ENCODE measurements at places on chromosomes 4 and X.

GRCh38 chrX:140440876-140441275 lies 64.0 kb downstream of the SOX3 start:
- no peak for DNase-seq

DNA sequence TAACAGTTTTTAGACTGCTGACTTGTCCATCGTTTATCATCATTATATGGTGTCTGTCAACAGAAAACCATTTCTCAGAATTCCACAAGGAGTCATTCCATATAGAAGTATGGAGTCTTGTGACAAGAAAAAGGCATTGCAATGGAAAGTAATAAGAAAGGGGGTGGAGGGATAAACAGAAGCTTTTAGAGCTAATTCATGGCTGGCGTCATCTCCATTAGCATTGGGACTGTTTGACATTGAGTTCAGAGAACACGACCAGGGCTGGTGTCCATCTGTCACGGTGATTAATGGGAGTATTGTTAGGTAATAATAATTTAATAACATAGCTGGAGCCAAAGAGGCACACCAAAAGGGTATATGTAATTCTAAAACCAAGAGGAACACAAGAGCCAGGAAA lies 101.9 kb upstream of the SFRP2 start:
- DNase-seq, result no peak

DNA sequence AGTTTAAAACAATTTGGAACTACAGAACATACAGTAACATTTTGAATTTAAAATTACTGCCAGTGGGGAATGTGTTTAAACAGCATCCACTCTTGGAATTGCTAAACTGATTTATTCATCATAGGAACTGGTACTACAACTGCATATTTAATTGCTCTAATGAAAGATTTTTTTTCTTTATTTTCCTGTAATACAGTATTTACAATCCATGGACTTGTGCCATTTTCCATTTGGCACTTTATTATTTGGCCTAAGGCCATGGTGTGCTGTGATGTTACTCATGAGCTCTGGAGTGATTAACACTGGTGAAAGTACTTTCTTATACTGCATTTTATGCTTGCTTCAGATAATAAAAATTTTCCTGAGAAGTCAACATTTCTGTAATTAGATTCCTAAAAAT lies 69.7 kb upstream of the NUDT6 start:
- no peak for DNase-seq

GRCh38 chr4:186200516-186200915 lies 9.1 kb downstream of the CYP4V2 start:
- no peak for DNase-seq

- DNase-seq, result no peak
Measured at GRCh38 chrX:37361596-37361995, 12.4 kb downstream of the PRRG1 start.

- no peak for DNase-seq
Measured at GRCh38 chr4:37978248-37978924, 18.2 kb downstream of the PTTG2 start.

- DNase-seq, result no peak
Measured at GRCh38 chrX:24920769-24921168, 95.0 kb downstream of the ARX start.

- DNase-seq, result no peak
Measured at GRCh38 chr4:184688447-184688846, 38.9 kb downstream of the PRIMPOL start.

- no peak for DNase-seq
Measured at GRCh38 chr4:115126491-115126890, 13.1 kb upstream of the NDST4 start.

GRCh38 chr4:186068581-186069348 lies at the start of gene TLR3:
TLR3 (plus strand) TSS chr4:186069156; CDS start chr4:186076620, 7,464 bp downstream.
- no peak for DNase-seq

GRCh38 chr4:147709999-147710398 lies 21.9 kb upstream of the ARHGAP10 start:
- DNase-seq, result no peak

GRCh38 chr4:119029847-119030535 lies 105.6 kb upstream of the MYOZ2 start:
- DNase-seq, result no peak

GRCh38 chr4:8221476-8221875 lies 22.4 kb downstream of the SH3TC1 start:
- no peak for DNase-seq
